ENCODE measurements at places on chromosomes 12 and 14.

GRCh38 chr12:116138781-116139180 lies 138.7 kb downstream of the MED13L start:
- H3K27me3 ChIP-seq: no peaks in the 10 kb centered on the region
- no peaks in the 10 kb centered on the region for H3K36me3 ChIP-seq
- DNase-seq: no peak
- H3K27ac ChIP-seq: no peak overlapping the region
- peaks cover 45% of the 10 kb centered on the region for H3K4me1 ChIP-seq

GRCh38 chr12:129605666-129606065 lies 298.2 kb downstream of the TMEM132D start:
- no peaks in the 10 kb centered on the region for H3K36me3 ChIP-seq
- H3K4me3 ChIP-seq: no peak overlapping the region
- H3K4me1 ChIP-seq: peaks cover 4% of the 10 kb centered on the region
- no peaks in the 10 kb centered on the region for H3K27me3 ChIP-seq
- DNase-seq: no peak
- no peak overlapping the region for H3K27ac ChIP-seq

DNA sequence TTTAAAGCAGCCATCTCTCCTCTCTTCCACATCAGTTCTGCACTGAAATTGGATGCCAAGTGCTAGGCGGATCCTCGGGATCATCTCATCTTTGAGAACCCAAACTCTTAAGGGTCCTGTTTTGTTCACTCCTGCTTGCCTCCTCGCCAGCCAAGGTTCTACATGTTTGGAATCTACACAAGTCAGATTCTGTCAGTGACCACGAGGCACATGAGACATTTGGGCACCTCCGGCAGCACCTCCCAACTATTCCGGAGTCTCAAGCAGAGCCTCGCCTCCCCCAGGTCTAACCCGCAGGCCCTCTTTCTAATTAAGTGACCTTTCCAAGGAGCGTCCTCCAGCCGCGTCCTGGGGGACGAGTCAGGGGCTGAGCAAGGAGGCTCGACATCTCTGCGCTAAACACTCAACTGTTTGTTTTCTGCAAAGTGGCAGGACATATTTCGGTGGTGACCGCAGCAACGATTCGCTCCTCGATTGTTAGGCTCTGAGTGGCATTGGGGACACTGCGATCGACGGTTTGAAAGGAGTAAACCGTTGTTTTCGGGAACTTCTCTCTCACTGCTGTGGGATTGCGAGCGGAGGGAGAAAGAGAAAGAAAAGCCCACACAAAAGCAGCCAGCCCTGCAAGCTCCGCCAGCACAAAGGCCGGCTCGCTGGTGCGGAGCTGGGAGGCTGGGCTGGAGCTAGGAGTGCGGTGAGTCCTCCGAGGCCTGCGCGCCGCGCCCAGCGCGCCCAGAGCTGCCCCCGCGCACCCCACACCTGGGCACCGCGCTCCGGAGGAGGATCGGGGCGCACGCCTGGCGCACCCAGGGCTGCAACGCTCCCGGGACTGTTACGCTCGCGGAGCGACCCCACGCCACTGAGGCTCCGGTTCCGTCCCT lies 640 bp downstream of the ARMH4 start:
- DNase-seq: no peak
- H3K27ac ChIP-seq: no peak overlapping the region
- no peaks in the 10 kb centered on the region for H3K4me1 ChIP-seq
- H3K27me3 ChIP-seq: peaks cover 49% of the 10 kb centered on the region

DNA sequence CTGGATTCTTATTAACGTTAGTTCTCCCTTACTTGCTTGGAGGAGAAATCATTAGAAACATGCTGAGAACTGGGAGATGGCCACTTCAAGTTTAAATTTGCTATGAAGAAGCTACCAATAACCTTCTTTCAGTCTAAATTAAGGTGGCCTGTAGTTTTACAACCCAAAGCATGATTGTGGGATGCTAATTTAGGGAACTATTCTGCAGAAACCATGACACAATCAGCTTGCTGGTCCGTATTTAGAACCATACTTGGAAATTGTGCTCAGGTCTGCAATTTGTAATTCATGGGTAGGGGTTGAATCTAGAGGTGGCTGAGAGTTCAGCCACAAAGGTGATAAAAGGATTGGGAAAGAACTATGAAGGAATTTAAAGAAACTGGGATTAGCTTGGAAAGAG lies 405.7 kb downstream of the RAD51B start:
- no peaks in the 10 kb centered on the region for H3K4me1 ChIP-seq
- H3K4me3 ChIP-seq: no peak overlapping the region
- H3K27me3 ChIP-seq: no peaks in the 10 kb centered on the region
- H3K36me3 ChIP-seq: no peaks in the 10 kb centered on the region

DNA sequence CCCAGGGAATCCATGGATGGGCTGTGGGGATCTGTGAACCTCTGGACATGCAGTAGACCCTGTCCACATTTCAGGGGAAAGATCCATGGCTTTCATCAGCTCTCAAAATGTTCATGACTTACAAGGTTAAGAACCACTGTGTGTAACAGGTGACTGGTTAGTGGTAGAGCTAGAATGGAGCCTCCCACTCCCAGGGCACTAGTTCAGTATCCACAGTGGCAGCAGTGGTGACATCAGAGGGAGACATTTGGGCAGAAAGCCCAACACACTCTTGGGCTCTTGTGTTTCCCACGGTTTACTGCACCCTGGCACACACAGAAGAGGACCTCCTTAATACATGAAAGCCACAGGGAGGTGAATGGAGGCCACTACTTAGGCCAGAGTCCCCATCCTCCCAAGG lies 9.1 kb downstream of the KRT74 start:
- no peaks in the 10 kb centered on the region for H3K27me3 ChIP-seq
- H3K36me3 ChIP-seq: no peaks in the 10 kb centered on the region
- no peak overlapping the region for H3K4me3 ChIP-seq
